Stimulated activated CD8-positive, alpha-beta memory T cell treated with anti-CD3 and anti-CD28 coated beads, Interleukin-4, amount 100 ng/mL, for 1 hour (primary cell): ENCODE measurements at places on chromosomes 6 and 20.

DNA sequence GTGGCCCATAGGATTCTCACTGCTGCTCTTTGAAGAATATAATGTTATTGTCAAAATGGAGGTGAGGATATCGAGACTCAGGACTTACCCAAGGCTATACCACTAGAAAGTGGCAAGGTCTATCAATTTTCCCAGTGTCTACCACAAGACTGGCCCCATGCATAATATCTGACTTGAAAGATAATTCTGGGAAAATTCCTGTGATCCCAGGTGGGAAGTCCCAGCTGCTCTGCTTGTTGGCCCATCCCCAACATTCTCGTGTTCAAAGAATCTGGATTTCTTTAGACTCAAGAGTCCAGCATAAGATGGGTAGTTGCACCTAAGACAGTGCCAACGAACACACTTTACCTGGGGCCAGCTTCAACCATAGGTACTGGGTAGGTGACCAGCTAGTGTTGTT lies 120.7 kb upstream of the DTNBP1 start:
- DNase-seq, result no peak

- no peak for DNase-seq
Observed at GRCh38 chr6:107653183-107653580, 163.3 kb downstream of the SOBP start.

GRCh38 chr20:19185083-19185482 lies 27.4 kb upstream of the SLC24A3 start:
- no peak for DNase-seq

DNA sequence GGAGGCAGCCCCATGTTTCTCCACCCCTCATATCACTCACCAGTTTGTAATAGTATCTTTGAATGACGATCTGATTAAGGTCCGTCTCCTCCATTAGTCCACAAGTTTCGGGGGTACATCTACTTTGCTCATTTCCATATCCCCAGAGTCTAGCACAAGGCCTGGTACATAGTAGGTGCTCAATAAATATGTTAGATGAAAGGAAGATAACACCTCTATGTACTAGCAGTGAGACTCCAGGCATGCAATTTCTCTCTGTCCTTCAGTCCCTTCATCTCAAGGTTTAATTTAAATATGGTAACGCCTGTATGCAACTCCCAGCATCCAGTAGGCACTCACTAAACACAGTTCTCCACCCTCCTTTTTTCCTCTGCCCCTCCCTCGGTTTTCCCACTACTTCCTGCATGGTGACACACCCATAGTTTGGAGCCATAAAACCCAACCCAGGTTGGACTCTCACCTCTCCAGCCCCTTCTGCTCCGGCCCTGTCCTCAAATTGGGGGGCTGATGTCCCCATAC lies 461 bp upstream of the HNF4A start:
- DNase-seq, result no peak

GRCh38 chr6:65116326-65116725 lies 590.7 kb downstream of the EYS start:
- DNase-seq, result no peak

- no peak for DNase-seq
Observed at GRCh38 chr6:170461556-170462365, 91.3 kb downstream of the PSMB1 start.

DNA sequence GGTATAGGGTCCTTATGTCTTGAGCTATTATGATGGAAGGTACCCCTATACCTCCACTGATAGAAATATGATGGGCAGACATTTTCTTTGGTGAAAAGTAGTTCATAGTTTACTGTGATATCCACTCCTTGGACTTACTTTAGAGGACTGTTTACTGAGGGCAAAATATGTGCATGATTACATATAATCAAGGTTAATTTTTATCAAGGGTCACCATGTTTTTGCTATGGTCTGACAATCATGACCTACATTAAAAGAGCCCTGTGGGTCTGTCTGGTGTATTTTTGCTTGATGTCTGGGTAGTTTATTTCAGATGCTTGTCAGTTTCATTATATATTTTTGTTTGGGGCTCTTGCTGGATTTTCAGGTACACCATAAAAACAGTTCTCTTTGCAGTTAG lies 40.1 kb downstream of the CDKAL1 start:
- DNase-seq, result no peak

DNA sequence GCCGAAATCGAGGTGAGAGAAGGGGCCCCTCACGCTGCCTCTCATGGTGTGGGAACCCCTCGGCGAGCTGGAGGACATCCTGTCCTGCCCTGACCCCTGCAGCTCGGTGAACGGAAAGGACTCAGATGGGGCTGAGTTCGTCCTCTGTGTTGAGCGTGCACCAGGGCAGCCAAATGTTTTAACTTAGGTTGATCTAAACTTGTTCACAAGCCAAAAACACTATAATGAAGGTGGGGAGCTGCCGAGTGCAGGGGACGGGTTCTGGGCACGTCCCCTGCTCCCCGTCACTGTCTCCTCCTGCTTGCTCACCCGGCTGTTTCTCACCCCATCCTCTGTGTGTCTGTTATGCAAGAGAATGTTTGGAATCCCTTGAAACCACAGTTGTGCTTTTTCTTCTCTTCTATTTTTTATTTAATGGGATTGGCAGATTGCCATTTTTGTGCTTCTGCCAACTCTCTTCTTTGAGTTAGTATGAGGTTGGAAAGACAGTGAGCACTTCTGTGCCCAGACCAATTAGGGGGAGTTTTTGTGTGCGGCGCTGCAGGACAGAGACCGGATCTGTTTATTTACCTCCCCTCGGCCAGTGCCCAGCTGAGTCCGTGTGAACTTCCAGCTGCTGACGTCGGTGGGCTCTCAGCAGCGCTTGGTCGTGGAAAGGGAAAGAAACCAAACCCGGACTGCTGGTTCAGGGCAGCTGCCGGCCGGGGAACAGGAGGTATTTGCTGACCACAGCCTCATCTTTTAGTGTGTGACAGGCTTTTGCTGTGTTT lies 158.1 kb downstream of the DTNBP1 start:
- DNase-seq, result no peak

- no peak for DNase-seq
Observed at GRCh38 chr6:169816054-169816453, 64.6 kb downstream of the ERMARD start.

GRCh38 chr6:26354162-26354561 lies 10.8 kb upstream of the BTN3A2 start:
- no peak for DNase-seq

DNA sequence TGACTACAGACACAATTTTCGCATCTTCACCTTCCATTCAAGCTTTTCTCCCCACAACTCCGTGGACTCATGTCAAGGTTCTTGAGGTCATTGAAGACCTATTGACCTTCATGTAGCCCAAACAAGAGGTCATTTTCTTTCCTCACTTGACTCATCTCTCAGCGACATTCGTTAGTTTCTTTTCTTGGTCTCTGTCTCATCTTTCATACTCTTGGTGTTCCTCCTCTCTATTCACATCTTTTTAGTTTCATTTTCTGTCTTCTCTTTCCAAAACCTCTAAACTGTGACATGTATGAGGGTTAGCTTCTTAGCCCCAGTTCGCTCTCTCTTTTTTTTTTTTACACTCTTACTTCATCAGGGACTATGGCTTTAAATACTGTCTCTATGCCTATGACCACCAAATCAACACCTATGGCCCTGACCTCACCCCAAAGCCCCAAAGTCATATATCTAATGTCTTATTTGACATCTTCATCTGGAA lies 128.6 kb upstream of the BACH2 start:
- DNase-seq, result no peak

GRCh38 chr20:21517566-21518277 lies 3.9 kb upstream of the NKX2-2 start:
- no peak for DNase-seq

GRCh38 chr6:93985953-93986352 lies 566.6 kb upstream of the EPHA7 start:
- no peak for DNase-seq

DNA sequence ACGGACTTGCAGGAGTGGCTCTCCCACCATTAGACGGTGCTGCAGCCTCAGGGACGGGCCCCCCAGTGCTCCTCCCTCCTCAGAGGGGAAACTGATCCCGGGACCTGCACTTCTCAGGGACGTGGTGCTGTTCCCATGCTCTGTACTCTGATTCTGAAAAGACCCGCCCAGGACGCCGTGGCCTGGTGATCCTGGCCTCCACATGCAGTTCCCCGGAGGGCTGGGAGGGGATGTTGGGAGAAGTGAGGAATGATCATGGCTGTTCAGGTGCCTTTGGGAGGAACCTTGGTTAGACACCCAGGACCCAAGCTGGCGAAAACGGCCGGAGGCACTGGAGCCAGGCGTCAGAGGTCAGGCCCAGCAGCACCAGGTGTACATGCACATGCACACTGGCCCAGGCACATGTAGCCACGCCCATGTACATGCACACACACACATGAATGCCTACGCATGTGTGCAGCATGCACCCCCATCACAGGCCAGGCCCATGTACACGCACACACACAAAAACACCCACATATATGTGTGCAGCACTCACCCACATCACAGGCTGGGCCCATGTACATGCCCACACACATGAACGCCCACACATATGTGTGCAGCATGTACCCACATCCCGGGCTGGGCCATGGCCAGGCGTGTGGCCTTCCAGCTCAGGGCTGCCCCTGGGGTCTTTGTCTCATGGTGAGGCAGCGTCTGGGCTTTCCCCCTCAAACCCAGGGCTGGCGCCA lies 52.6 kb upstream of the DACT2 start:
- no peak for DNase-seq

DNA sequence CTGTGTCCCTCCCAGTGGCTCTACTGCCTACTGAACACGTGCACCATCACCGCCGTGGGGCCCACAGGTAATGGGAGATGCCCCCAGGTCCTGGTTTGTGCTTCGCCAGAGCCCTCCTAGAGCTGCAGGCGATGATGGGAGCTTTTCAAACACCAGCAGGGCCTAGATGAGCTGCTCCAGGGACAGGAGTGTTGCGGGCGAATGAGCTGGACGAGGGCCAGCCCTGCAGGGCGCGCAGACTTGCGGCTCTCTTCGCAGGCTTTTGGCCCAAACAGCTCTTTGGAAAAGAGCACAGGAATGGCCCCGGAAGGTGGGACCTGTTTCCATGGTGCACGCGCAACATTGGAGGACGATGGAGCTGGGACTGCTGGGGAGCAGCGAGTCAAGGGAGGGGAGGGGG lies 409.3 kb upstream of the SULF2 start:
- no peak for DNase-seq

GRCh38 chr20:1835186-1836035 lies 59.8 kb upstream of the SIRPA start:
- no peak for DNase-seq

GRCh38 chr6:135085700-135086413 lies 31.2 kb upstream of the HBS1L start:
- DNase-seq, result no peak

- DNase-seq, result no peak
Observed at GRCh38 chr20:49785852-49786175, 26.8 kb upstream of the SLC9A8 start.

DNA sequence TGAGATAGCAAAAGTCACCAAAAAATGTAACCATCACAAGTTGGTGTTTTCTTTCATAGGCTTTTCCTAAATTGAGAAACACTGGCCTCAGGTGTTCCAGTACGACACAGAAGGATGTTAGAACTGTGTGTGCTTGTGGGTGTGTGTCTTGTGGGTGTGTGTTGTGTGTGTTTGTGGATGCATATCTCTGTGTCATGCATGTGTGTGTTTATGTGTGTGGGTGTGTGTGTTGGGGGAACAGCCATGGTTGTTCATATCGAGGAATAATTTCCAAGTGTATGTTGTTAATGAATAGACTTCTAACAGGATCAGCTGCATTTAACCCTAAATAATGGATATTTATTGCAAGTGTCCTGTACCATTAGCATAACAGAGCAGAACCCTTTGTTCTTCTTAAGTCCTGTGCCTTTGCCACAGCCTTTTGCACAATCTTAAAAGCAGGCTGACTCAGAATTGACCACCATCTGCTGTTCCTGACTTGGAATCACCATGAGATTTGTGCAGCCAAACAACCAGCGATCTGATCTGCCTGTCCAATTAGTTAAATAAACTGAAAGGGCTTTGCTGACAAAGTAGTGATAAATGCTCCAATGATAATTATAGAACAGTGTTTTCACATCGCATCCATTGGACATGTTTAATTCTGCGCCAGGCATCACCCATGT lies 7.6 kb downstream of the CD93 start:
- DNase-seq, result no peak

- DNase-seq, result no peak
Observed at GRCh38 chr6:139698526-139699176, 324.2 kb upstream of the CITED2 start.

DNA sequence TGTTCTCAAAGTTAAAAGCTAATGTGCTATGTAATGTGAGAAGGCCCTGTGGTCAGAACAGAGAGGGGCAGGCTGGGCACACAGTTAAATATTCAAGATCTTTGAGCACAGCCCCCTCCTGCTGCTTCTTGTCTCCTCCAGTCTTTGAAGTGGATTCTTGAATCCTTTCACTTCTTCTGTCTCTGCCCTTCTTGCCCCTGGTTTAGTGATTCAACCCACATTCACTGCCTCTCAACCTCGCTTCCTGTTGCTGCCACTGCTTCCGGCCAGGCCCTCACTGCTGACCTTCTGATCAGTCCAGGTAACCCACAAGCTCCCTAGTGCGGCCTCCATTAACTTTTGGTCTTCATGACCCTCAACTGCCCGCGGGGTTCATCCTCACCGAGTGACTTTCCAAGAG lies 417.3 kb upstream of the NOX3 start:
- DNase-seq, result no peak

GRCh38 chr6:157688960-157689599 lies 134.0 kb upstream of the SNX9 start:
- DNase-seq, result no peak

DNA sequence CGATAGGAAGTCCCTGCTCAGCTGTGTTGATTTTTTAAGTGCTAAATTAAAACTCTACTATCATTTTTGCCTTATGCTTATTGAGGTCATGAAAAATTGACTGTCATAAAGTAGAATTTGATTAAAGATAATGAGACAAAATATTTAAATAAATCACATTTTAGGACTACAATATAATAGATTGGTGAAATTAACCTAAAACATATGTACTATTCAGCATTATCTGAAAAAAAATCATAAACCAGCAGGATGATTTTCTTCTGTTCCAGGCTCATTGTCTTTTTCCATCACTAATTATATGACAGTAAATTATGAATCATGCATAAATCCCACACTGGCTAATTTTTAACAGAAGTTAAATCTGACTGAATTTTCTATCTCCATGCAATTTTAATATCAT lies 373.6 kb upstream of the NRSN1 start:
- DNase-seq, result no peak

DNA sequence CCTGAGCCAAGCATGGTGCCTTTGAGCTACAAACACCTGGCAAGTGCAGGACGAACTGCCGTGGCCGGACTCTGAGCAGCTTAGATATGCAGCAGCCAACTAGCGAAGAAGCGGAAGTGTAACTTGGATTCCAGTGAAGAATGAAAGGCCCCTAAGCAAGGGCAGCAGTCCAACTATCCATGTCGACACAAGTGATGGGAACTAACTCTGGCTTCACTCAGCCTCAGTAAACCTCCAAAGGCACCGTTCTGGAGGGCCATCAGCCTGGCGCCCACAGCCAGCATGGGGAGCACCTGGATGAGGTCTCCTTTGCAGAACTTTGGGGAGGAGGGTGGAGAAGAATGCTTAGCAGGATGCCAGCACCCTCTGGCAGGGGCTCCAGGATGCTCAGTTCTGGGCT lies 78.4 kb upstream of the MLN start:
- DNase-seq, result no peak
